LHCN-M2 (cell line): ENCODE measurements at places on chromosomes 3 and 15.

DNA sequence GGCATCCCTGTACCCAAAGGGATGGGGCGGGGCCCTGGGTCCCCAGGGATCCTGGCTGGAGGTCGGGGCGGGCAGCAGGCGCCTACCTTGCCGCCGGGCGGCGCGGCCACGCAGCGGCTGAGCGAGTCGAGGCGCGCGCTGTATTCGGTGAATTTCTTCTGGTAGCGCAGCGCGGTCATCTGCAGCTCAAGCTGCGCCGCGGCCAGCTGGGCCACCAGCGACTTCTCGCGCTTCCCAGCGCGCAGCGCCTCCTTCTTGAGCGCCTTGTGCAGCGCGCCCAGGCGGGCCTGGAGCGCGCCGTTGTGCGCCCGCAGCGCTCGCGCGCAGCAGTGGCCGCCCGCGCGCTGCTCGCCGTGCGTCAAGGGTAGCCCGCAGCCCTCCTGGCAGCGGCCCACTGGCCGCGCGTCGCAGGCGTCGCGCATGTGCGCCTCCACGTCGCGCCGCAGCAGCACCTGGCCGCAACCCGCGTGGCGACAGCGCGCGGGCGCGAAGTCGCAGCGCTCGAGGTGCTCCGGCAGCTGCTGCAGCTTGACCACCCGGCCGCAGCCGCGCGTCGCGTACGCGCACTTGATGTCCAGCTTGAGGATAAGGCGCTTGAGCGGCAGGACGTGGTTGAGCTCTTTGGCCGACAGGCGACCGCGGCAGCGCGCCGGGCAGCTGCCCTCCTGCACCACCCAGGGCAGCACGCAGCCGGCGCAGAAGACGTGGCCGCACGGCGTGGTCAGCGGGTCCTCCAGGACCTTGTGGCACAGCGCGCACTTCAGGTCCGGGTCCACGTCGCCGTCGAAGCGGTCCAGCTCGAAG lies 522 bp downstream of the PDZRN3 start:
- DNase-seq = peak; percentile 66

- DNase-seq = peak; percentile 49
Measured at GRCh38 chr3:170387950-170388349, 30.4 kb downstream of the SKIL start.

DNA sequence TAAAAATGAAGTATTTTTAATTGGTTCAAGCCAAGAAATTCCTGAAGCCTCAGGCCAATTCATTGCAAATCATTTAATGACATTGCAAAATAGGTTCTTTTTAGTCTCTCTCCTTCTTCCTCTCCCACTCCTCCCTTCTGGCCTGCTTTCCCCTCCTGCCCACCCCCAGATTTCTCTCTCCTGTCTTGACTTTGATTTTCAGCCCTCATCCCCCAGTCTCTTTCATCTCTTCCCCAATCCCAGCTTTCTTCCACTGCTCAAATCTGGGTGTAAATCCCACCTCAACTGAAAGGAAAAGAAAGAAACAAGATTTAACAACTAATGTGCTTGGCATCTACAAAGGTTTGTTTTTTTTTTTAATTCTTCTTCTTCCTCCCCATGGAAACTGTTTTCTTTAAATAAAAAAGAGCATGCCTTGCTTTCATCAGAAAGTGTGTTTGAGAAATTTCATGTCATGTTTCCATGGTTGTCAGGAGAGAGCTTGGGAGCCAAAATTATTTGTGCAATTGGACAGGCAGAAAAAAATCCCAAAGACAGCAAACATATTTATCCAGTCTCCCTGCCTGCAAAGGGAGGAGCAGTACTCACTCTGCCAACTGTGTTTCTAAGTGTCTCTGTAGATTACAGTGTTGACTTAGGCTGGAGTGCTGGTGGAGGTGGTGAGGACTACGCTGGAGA lies 50.4 kb downstream of the BOC start:
- DNase-seq = no peak

DNA sequence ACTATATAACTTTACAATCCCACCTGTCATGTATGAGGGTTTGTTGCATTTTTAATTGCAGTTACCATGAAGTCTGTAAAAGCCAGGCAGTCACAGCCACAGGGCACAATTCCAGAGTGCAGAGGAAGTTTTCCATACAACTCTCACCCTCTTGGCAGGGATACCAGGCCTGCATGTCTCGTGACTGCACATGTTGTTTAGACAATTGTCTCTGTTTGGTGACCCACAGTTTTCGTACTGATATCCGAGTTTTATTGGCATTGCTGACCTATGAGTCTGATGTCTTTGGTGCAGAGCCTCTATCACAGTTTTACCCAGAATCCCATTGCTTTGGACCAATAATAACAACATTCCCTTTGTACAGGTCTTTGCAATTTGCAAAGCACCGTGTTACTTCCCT lies 24.9 kb upstream of the MYZAP start:
- peak; percentile 62 for DNase-seq

DNA sequence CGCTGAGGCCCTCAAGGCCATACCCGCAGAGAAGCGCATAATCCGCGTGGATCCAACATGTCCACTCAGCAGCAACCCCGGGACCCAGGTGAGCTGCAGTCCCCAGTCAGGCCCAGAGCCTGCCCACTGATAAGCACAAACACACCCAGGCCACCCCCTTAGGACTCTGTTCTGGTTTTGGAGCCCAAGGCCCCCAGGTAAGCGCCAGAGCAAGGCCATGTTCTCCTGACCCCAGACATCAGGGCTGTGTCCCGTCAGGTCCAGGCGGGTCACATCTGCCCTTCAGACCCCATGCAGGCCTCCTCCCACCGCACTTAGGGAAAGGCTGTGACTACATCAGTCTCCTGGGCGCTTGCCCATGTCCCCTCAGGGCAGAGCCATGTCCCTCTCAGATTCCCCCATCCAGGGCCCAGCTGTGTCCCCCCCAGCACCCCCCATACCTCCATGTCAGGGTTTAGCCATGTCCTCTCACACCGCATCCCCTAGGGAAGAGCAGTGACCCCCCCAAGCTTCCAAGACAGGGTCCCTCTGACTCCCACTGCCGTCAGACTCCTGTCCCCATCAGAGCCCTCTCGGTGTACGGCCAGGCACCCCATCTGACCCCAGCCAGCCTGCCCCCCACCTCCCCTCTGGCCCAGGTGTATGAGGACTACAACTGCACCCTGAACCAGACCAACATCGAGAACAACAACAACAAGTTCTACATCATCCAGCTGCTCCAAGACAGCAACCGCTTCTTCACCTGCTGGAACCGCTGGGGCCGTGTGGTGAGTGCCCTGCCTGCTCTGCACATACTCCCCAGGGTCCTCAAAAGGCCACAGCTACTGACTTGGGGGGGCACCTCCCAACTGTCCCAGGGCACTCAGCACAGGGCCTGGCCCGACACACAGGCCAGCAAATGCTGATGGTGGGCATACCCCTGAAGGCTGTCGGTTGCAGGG lies 1.6 kb downstream of the PARP3 start:
- DNase-seq = no peak

GRCh38 chr3:194637066-194637465 lies 3.8 kb upstream of the TMEM44 start:
- no peak for DNase-seq

DNA sequence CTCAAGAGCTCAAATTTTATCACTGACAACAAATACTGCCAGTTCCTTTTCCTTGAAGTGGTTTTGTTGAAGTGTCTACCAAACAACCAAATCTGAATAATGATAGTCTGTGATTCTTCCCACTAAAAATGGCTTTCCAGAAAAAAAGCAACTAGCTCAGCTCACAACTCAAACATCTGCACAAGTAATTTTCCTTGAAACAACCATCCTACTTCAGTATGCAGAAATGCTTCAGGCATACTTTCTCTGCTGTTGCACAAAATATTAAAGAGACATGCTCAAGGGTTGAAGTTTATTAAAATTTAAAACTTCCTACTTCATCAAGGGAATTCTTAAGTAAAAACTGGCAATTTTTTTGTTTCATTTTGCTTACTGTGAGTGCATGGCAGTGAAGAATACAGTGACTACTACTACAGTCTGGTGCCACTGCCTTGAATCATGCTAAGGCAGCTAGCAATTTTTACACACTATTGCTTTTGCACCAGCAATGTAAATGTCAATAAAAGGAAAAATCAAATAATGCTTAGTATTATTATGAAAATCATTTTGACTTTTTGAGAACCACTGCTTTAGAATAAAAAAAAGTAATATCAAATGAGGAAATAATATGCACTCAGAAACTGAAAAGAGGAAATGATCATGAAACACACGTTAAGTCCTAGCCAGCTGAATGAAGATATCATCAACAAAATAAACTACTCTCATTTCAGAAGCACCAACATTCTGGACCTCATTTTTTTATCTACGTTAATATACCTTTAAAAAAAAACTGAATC lies 33.6 kb downstream of the VPS13C start:
- no peak for DNase-seq
